ENCODE measurements at places on chromosomes 5 and 9.

DNA sequence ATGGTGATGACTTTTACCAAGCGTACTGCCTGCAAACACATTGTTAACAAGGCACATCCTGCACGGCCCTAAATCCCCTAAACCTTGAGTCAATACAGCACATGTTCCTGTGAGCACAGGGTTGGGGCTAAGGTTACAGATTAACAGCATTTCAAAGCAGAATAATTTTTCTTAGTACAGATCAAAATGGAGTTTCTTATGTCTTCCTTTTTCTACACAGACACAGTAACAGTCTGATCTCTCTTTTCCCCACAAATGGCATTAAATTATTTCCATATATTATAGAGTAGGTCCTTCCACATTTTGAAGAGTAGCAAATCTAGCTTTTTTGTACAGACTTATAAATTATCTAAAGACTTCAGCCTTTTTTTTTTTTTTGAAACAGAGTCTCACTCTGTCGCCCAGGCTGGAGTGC, 1.6 kb upstream of the TMEM141 start:
- no peak for DNase-seq

- no peak for DNase-seq
These were observed 11.1 kb upstream of the SLCO4C1 start for GRCh38 chr5:102307232-102307631.

DNA sequence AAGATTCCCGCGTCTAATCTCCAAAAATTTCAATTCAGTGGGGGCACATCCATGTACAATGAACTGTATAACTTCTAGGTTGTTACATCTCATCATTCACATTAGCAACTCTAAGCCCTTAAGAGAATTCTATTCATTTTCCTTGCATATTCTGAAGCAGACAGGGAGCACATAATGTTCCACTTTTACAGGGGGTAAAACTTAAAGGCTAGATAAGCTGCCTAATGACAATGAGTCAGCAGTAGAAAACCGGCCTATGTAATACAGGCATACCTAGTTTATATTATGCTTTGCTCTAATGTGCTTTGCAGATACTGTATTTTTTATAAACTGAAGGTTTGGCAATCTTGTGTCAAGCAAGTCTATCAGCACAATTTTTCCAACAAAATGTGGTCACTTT, 40.4 kb downstream of the PTAR1 start:
- no peak for DNase-seq

GRCh38 chr9:5611321-5612184, 17.4 kb upstream of the RIC1 start:
- DNase-seq, result no peak

Data from GM12864 (cell line).